ENCODE measurements at places on chromosomes 7 and 10.

DNA sequence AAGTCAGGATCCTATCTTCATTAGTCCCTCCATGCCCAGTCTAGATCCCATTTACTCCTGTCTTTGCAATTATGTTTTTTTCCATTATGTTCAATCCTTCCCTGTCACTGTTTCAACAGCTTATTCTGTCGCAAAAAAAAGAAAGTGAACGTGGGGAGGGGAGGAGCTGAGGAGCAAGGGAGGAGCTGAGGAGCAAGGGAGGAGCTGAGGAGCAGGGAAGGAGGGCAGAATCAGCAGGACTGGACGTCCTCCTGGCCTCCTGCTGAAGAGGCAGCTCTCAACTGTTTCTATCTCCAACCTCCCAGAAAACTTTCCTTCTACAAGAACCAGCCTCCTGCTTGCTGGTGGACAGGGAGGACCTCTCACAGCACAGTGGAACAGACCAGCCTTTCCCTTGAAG lies 26.0 kb downstream of the LARP4B start:
- peak; percentile 66 for DNase-seq

GRCh38 chr10:16184096-16184597 lies 252.7 kb upstream of the PTER start:
- DNase-seq = no peak

DNA sequence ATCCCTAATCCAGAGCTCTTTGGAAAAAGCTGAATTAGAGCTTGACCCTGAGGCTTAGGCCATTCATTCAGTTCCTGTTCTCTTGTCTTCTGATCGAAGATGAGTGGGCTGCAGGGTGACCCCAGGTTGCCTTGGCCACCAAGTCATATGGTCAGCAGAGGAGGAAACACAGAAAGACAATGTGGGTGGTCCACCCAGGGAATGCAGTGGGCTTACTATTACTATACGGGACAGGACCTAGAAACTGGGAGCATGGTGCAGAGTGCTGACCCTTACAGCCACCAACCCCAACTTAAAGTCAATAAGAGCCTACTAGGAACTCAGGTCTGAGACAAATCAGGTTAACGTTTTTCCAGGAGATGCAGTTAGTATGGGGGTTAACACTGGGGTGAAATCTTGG lies 200.5 kb downstream of the HERPUD2 start:
- no peak for DNase-seq

DNA sequence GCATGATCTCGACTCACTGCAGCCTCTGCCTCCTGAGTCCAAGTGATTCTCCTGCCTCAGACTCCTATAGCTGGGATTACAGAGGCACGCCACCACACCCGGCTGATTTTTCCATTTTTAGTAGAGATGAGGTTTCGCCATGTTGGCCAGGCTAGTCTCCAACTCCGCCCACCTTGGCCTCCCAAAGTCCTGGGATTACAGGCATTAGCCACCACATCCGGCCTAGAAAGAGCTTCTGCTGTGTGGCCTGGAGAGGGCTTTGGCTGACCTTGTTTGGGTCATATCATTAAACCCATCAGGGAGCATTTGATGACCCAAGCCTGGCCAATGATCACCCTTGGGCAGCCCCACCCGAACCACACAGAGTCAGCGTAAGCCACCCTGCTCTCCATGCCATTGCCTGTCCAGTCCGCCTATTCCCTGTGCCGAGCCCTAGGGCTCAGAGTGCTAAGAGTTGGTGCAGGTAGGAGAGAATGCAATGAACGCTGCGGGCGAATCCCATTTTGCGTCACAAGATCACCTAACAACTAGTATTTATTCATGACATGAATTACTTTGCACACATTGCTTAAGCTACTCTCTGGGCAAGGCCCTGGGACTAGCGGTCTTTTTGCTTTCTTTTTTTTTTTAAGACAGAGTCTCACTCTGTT lies 22.3 kb upstream of the GDI2 start:
- no peak for DNase-seq

- peak; percentile 7 for DNase-seq
Measured at GRCh38 chr7:39417642-39418041, 148.6 kb upstream of the YAE1 start.

DNA sequence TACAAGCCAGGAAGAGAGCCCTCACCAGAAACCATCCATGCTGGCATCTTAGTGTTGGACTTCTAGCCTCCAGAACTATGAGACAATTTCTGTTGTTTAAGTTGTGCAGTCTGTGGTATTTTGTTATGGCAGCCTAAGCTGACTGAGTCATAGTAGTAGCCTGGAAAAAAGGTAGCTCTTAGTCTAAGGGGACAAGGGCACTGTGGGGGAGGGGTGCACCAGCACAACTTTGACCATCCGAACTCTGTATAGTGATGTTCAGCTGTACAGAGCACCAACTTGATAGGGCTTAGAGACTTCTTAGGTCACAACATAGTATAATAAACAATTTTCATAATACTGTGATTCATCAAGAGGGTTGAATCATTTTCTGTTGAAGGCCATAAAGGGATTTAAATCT lies 14.3 kb downstream of the EIF4EBP2 start:
- peak; percentile 73 for DNase-seq

DNA sequence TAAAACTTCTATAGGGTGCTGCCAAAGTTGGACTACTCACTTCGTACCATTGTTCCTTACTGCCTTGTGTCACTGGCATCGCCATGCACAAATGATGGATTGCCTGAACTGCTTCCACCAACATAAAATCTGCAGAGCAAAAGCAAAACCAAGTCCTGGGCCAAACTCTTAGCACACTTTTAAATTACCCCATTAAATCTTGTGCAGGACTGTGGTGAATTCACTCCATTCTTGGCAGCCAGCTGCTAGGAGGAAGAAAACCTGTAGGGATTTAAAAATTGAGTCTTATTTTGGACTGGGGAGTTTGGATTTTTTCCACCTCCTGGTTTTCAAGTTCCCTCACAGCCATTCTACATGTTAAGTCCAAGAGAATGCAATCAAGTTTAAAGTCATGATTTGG lies 646.9 kb downstream of the SORCS3 start:
- DNase-seq = no peak

GRCh38 chr7:55005241-55005851 lies 13.5 kb upstream of the EGFR start:
- DNase-seq = no peak

GRCh38 chr7:105408791-105409410 lies 20.2 kb upstream of the SRPK2 start:
- peak; percentile 36 for DNase-seq

DNA sequence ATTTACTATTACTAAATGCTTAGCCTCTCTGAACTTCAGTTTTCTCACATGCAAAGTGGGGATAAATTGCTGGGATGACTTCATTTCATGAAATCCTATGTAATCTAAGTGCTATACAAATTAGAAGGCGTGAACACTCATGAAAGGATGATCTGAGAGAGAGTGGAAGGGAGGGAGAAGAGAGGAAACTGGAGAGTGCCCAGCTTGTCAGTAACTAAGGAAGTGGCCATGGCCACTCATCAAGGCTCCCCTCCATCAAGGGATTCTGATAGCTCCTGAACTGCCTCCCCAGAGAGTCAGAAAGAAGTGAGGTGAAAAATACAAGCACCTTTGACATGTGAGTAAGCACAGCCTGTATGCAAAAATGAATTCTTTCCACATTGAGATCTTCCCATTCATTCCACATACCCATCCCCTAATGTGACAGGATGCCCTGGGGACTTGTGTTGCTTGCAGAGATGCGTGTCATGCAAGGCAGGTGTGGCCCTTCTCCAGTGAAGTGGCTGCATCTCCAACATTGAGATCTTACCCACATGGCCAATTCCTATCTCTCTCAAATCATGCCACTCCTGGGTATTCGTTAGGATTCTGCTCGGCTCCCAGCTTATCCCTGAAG lies 76.5 kb upstream of the ITPRID1 start:
- no peak for DNase-seq

DNA sequence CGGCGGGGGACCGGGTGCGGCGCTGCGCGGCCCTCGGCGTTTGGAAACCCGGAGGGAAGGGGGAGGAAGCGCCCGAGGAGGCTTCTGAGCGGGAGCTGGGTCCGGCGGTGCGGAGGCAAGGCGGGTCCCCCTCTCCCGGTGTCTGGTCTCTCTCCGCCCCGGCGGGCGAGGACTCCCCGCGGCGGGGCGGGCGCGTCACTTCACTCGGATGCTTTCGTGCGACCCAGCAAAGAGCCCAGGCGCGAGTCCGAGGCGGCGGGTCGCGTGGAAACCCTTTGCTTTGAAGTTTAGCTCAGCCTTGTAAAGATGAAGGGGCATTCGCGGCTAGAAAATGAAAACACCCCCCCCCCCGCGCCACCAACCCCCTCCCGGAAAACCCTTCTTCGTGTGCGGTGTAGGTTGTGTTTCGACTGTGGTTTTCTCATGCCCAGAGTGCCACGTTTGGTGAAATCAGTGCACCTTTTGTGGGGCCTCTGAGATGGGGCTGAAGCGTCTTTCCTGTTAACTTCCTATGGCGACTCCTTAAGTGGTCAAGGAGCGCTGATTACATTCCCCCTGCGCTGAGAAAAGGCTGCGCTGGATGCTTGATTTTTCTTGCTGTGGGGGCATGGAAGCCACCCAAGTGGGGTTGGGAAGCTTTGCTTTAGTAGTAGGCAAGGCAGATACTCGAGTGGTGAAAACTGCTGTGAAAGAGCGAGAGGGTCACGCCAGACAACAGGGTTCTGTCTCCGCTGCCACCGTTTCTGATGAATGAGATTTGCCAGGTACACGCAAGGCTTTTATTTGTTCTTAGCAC lies 876 bp downstream of the GNAI1 start:
- peak; percentile 43 for DNase-seq

- DNase-seq = no peak
Measured at GRCh38 chr7:105654095-105654686, 72.9 kb upstream of the EFCAB10 start.

DNA sequence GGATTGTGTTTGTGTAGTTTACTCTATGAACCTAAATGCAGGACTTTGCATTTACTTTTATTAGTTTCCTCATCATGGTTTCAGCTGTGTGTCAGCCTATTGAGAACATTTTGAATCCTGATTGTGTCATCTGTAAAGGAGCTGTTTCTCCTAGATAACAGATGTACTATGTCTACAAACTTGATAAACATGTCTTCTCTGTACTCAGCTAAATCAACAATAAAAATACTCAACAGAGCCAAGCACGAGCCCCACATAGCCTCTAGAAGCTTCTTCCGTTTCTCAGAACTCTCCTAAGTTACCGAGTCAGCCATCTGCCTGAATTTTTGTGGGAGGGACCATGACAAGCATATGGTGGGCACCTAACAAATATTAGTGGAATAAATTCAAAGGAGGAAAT lies 234.7 kb downstream of the SKAP2 start:
- no peak for DNase-seq

DNA sequence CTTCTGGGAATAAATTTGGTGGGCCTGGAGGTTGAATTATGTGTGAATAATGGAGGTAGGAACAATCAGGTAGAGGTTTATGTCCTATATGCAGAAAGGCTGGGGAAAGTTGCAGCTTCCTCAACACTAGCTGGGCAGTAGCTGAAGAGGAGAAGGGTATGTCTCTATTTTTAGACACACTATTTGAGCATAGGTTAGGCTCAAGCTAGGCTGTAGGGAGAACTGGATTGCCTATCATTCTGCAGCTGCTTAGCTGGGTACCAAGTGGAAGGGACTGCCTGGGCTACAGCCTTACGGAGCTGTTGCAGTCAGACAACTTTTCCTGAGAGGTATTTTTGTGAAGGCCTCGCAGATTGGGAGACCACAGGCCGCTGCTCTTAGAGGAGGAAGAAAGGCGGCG lies 67.9 kb downstream of the DENND11 start:
- DNase-seq = no peak

DNA sequence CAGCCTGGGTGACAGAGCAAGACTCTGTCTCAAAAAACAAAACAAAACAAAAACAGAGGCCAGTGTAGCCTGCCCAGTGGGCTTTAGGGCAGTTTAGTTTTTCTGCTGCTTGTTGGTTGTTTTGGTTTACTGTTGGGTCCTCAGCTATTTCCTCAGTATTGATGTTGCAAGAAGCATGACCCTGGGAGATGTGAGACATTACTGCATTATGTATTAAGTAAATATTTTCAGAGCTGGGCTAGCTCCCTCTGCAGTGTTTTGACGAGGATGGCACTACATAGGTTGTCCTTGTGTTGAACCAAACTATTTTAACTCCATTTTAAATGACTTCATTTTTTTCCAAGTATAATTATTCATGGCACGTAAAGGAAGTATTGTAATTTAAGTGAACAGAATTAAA lies 4.8 kb downstream of the AKAP9 start:
- peak; percentile 92 for DNase-seq

DNA sequence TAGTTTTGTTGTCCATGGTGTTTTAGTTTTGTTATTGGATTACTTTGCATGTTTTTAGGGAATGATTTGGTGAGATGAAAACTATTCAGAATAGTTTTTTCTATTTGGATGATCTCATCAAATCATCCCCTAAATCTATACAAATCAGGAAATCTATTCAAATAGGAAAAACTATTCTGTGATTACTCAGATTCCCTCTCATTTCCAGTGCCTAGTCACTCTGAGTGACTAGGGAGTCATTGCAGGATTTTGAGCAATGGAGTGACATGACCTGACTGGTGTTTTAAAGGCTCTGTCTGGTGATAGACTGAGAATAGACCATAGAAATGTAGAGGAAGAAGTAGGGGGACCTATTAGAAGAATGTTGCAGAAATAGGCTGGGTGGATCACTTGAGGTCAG lies 72.4 kb downstream of the TPST1 start:
- no peak for DNase-seq

DNA sequence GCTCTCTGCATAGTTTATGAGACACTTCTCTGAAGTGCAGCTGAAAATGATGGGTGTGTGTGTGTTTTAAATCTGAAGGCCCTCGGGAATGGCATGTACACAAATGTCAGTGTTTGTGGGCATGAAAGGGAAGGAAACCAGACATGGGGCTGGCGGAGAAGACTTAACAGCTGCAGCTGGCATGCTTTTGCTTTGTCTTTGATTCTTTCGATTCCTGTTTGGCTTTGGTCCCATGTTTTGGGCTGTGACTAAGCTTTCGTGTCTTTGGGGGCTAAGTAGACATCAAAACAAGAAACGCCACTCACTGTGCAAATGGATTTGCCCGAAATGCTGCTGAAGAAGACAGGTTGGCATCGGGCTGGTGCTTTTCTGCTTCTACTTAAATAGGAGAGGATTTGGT lies 179.3 kb downstream of the PFKFB3 start:
- DNase-seq = no peak

- DNase-seq = peak; percentile 26
Measured at GRCh38 chr10:49324711-49325110, 25.7 kb downstream of the C10orf71 start.

GRCh38 chr7:81626008-81626407 lies 143.8 kb downstream of the HGF start:
- DNase-seq = peak; percentile 69

DNA sequence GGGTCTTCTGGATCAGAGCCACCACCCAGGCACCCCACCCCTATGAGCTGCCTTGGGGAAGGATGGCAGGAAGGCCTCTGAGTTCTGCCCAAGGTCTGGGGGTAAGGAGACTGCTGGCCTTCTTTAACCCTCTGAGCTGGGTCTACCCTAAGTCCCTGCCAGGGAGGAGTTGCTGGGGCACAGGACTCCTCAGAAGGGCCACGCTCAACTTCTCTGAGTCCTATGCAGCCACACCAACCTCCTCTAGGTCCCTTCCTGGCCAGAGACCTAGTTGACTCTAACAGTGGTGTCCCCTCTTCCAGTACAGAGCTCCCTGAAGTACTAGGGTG lies 2.6 kb upstream of the NEURL1 start:
- no peak for DNase-seq
